NCI-H774 (cell line): ENCODE measurements at places on chromosomes 7 and 10.
A peak's percentile ranks its signal among the peaks of the same experiment; 100 is the strongest.

DNA sequence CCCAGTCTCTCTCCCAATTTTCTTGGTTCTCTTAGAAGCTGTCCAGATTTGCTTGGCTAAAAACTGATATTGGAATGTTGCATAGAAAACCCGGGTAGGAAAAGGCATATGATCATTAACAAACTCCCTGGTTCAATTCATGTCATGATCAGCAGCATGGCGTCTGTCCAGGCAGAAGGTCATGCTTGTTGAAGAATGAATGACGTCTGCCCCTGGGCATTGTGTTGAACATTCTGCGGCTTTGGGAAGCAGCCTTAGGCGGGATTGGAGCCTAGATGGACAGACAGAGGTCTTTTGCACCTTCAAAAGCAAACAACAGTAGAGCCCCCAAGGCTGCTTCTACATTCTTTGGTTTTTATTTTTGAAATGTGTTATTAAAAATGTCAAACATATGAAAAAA lies 7.7 kb upstream of the MINDY3 start:
- DNase-seq: no peak

- DNase-seq: no peak
Observed at GRCh38 chr10:101453791-101454718, 100.1 kb downstream of the BTRC start.

DNA sequence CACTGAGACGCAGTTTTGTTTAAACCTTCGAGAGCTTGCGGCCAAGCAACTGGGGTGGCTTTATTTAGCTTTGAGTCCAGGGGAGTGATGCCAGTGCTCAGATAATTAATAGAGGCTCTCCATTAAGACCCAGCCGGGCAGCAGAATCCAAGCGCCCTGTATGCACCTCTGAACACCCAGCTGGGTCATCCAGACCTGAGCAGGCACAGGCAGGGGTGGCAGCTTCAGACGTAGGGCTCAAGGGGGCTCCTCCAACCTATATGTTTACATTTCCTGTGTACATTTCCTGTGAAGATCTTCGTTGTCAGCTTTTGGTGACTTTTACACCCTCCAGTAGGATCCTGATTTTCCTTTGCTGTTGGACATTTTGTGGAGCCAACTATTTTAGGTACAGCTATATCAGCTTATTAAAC lies 719.5 kb downstream of the LRMDA start:
- no peak for DNase-seq

DNA sequence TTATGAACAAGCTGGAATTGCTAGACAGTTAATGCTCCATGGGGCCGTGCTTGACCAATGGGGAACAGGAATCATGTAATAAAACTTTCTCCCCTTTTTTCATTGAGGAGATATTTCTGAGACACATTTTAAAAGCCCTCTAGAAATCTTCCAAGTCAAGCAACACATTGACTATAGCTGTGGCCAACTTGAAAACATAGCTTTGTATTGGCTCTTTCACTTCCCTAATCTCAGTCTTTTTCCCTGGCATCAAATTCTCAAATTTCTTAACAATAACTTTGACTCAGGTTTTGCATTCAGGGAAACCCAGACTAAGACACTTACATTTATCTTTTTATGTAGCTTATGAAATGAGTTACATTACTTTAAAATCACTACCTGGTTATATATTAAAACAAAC lies 947.1 kb upstream of the MBL2 start:
- no peak for DNase-seq

- no peak for DNase-seq
Observed at GRCh38 chr10:34711500-34711899, 103.6 kb downstream of the PARD3 start.

- no peak for DNase-seq
Observed at GRCh38 chr10:78914060-78914378, 154.7 kb upstream of the ZMIZ1 start.

DNA sequence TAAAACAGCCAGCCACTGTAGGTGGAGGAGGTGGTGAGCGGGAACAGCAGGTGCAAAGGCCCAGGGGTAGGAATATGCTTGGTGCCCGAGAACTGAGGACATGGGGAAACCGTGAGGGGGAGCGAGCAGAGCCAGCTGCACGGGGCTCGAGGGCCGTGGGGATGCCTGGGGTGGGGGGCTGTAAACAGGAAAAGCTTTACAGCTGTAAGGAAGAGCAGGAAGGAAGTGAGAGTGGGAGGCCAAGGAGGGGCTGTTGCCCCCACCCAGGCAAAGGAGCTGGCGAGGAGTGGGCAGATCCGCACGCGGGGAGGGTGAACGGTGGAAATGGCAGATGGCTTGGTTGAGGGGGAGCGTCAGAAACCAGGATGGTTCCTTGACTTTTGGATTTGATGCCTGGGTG lies 34.4 kb downstream of the ZMIZ1 start:
- no peak for DNase-seq

GRCh38 chr10:29917311-29917710 lies 142.1 kb downstream of the JCAD start:
- no peak for DNase-seq

DNA sequence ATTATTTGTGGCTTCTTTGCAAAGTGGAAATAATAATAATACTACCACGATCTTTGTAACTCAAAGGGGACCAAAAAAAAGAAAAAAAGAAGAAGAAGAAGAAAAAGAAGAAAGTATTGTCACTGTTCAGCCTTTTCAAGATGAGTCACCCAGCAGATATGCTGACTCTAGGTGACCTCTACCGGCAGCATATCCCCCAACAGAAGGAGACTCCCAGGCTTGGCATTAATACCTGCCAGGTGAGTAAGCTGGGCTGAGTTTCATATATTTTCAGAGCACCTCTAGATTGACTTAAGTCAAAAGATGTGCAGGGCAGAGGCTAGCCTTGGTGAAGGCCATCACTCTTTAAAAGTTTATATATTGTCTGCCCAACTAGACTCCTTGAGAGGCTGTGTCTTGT lies 30.4 kb upstream of the GPR26 start:
- DNase-seq: no peak

DNA sequence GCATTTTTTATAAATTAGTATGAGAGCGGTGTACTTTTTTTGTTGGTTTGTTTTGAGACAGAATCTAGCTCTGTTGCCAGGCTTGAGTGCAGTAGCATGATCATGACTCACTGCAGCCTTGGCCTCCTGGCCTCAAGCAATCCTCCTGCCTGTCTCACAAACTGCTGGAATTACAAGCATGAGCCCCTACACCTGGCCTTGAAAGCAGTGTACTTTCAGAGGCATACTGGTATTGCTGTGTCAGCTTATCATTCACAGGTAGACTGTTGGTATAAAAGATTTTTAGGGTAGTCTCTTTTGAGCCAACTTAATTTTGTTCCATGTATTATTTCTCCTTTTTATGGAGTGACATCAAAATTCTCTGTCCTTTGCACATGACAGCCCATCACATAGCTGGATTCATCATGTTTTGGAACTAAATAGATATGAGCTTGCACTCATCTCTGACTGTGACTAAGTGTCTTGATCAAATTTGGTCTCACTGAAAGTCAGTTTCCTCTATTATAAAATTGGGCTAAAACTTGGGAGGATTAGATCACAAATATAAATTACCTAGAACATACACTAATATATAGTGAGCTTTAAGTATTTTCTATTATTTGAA lies 12.4 kb downstream of the GNAT3 start:
- no peak for DNase-seq

GRCh38 chr7:23467806-23468525 lies 2.3 kb downstream of the IGF2BP3 start:
- no peak for DNase-seq

DNA sequence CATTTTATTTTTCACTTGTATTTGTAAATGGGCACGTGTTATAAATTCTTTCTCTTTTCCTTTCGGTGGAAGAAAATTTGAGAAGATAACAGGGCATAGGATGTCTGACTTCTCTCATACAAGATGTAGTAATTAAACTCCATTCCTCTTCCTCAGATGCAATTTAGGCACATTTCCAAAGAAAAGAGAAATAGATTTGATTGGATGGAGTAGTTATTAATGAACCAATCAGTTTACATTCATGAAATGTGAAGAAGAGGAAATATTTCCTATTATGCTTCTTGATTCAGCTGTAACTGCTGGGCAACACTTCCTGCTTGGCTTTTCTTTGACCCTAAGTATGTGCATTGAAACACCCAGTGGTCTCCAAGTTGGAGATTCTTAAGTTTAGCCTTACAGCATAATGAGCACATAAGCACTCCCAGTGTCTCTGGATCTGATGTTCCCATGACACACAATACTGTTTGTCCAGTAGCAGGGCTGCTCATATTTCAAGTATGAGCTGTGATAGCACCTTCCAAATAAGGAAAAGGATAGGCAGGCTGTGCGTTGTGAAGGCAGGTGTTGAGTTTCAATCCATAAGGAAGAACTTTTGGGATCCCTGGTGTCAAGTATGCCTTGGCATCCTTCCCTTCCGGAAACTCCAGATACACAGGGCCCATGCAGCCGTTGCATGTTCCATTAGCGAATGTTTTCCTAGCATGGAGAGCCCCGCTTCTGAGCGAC lies 33.4 kb upstream of the COBL start:
- peak; percentile 70 for DNase-seq

GRCh38 chr7:153382641-153383101 lies 623.1 kb downstream of the ACTR3B start:
- no peak for DNase-seq

DNA sequence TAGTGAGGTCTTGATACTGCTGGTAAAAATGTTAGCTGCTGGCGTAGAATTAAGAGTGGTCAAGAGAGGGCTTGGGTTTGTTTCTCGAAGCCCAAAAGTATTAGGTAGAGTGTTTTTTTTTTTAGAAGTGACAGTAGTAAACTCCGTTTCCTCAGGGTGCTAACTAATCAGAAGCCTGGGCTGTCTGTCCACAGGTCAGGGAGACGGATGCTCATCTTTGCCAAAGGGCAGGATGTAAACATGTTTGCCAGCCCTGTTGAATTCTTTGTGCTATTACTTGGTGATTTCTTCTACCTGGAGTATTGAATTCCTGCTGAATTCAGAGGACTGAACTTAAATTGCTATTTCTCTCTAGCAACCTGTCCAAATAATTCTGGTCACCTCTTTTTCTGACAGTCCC lies 117.1 kb downstream of the SND1 start:
- no peak for DNase-seq

GRCh38 chr7:109259151-109259550 lies 689.5 kb downstream of the DNAJB9 start:
- DNase-seq: no peak

GRCh38 chr7:132562690-132563089 lies 13.6 kb downstream of the PLXNA4 start:
- no peak for DNase-seq

GRCh38 chr7:4612939-4613841 lies 68.9 kb upstream of the FOXK1 start:
- no peak for DNase-seq

DNA sequence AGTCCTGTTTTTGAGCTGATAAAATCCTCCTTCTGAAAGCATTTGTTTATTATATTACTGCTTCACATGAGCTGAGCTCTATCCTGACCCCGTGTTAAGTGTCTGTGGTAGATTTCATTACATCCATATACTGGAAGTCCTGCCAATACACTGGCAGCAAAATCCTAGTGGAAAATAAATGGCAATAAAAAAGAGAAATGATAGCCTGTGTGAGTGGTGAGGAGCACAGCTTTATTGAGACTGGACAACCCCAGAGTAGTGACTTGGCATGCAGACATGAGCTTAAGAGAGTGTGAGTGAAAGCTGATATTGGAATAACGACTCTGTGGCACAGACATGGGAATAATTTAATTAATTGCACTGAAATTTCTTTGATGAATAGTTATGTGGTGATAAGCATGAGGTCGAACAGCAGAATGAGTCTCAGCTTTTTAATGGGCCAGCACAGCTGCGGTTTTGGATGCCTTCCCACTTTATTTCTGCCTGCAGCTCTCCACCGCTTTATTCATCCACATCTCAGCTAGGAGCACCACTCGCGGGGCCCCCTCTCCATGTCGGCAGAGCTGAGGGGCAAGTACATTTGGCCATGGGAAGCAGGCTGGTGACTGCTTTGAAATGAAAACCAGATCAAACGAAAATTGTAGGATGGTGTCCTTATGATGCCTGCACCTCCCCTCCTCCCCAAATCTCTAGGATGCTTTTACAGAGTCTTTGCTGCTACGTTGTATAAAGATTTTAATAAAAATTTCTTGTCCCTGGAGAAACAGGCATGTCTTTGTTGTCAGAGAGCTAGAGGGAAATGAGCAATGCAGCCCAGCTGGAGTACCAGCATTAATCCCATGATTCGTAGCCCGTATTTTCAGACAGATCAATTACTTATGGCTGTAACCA lies 494.3 kb downstream of the AUTS2 start:
- DNase-seq: no peak

DNA sequence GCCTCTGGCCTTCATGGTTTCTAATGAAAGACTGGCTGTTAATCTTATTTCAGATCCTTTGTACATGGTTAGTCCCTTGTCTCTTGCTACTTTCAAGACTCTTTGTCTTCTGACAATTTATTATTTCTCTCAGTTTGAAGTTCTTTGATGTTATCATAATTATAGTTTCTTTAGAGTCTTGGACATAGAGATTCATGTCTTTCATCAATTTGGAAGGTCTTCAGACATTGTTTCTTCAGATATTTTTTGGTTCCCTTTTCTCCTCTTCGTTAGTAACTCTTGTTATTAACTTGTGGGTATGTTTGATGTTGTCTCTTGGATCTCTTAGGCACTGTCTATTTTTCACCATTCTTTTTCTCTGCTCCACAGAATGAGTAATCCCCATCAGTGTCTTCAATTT lies 8.7 kb downstream of the ZNF37A start:
- no peak for DNase-seq

DNA sequence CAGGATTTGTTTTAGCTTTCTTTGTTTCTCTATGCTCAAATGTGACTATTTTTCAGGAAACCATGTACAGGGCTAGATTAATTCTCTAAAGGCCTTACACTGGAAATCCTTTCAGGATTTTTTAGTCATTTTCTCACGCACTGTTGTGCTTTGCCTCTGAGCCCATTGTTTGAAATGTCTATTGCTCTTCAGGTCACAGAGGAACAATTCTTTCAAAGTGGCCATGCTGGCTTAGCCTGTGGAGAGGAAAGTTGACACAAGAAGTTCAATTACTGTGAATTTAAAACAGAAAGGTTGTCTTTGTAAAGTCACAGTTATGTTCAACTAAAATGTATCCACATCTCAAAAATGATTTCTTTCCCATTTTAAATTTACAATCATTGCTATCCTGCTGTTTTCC lies 1071.7 kb upstream of the POT1 start:
- no peak for DNase-seq

DNA sequence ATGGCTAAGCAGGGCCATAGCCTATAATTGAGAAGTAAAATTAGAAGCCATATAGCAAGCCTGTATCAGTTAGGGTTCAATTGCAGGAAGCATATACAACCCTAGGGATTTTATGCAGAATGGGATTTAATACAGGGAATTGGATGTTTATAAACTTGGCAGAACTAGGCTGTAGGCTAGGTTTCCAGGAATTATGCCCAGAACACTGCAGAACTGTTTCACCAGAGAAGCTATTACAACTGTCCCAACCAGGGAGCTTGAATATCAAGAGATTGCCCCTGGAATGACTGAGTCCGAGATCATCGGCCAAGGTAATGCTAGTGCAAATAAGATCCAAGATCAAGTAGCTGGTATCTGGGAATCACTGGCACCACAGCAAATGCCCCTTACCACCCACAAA lies 64.0 kb downstream of the PRR15 start:
- no peak for DNase-seq
